Colonic mucosa (tissue), 4 donors: ENCODE measurements at places on chromosomes 5 and 9. TPM values are rescaled to one million over a fixed set of nuclear protein-coding genes. Genes with fewer than 3 reads are reported as not detected.

CCL27 gene
- not detected for total RNA-seq

- H3K36me3 ChIP-seq: no peaks in the 10 kb centered on the region
- no peak overlapping the region for H3K4me3 ChIP-seq
- no peak for DNase-seq
- H3K27me3 ChIP-seq: no peaks in the 10 kb centered on the region
- H3K27ac ChIP-seq: no peak overlapping the region
Measured at GRCh38 chr9:69292078-69292477, 32.9 kb upstream of the ENTREP1 start.

DNA sequence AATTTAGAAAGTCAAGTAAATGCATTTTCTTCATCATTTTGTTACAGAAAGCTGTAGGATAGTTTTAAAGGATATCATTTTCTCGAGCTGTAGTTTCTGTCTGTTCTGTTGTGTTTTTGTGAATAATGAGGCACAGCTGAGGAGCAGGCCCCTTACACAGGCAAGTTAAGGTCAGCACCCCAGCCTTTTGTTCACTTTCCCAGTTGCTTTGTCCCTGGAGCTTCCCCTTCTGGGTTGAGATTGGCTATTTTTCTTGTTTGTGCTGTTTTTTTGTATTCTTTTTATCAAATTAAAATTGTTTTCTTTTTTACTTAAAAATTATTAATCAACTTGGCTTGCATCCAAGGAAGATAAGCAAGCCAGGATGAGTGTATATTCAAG lies 213.8 kb upstream of the ACTBL2 start:
- no peak overlapping the region for H3K27ac ChIP-seq
- H3K36me3 ChIP-seq: no peaks in the 10 kb centered on the region
- no peak for DNase-seq
- no peak overlapping the region for H3K4me3 ChIP-seq
- H3K27me3 ChIP-seq: no peaks in the 10 kb centered on the region

DNA sequence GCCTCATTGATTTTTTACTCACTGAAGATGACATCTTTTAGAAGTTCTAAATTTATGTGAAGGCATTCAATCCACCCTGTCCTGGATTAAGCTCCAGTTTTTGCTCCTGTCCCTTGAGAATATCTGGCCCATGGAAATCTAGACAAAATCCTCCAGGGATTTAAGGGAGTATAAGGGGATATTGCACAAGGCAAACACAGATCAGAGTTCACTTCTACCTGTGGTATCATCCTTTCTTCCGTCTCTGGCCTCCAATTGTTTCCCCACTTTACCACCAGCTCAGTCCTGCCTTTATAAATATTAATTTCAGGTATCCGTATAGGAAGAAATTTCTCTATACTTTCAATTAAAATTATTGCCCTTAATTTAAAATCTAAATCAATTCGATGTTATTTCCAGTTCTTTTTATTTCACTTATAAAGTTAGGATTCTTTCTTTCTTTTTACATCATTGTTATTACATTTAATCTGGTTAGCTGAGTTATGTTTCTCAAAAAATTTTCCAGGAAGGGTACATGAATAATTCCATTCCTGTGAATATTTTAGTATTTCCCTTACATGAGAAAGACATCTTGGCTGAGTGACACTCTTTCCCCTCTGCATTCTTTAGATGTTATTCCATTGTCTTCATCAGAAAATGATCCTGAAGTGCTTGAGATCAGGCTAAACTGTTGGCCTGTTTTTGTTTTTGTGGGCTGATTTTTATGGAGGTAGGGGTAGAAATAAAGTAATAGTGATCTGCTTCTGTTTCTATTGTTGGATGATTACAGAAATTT lies 194.3 kb upstream of the MAP3K1 start:
- no peak overlapping the region for H3K27ac ChIP-seq
- H3K36me3 ChIP-seq: no peaks in the 10 kb centered on the region
- no peak overlapping the region for H3K4me3 ChIP-seq
- no peaks in the 10 kb centered on the region for H3K27me3 ChIP-seq
- H3K4me1 ChIP-seq: no peaks in the 10 kb centered on the region

GRCh38 chr5:69374911-69375446 lies 5.4 kb downstream of the RAD17 start:
- H3K36me3 ChIP-seq: peaks cover 4% of the 10 kb centered on the region
- DNase-seq: no peak
- H3K4me1 ChIP-seq: peaks cover 6% of the 10 kb centered on the region
- no peaks in the 10 kb centered on the region for H3K27me3 ChIP-seq
- H3K4me3 ChIP-seq: no peak overlapping the region
- no peak overlapping the region for H3K27ac ChIP-seq
